ENCODE measurements at places on chromosomes 11 and 22.

DNA sequence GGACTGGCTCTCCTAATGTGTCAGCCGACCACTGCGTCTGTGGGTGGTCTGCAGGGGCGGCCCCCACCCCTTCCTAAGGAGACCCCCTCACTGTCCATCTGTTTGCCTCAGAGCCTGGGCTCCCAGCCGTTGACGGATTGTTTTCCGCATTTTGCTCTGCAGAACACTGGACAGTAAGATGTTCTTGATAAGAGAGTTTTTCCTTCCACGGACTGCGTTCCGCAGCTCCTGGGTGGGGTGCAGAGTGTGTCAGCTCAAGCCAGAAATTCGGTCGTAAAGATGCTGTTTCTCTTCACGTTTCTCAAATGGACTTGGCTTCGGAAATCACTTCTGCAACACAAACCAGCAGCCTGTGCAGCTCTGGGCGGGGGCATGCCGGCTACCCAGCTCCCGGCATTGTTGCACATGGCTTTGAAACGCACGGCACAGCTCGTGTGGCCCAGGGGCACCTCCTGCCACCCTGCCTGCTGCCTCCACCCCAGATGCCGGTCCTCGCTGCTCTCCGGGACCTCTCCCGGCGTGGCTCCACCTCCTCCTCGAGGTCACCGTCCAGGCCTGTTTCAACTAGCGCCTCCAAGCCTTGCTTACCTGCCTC is 2.9 kb upstream of the MRGPRG start:
- no peak for DNase-seq

GRCh38 chr22:35961480-35962295 is 66.9 kb downstream of the RBFOX2 start:
- peak; percentile 27 for DNase-seq

DNA sequence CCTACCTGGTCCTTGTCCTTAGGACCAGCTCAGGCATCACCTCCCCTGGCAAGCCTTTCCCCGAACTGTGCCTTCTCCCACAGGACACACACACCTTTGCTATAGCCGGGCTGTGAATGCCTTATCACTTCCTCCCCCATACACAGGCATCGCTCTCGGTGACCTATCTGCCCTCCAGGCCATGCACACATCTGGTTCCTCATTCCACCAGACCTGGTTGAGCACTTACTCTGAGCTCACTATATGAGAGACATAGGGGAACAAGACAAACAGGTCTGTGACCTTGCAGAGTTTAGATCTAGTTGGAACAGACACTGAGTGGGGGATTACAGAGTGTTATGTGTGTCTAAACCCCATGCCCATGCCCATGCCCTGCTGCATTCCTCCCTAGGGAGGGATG is 3.1 kb upstream of the BCR start:
- no peak for DNase-seq

DNA sequence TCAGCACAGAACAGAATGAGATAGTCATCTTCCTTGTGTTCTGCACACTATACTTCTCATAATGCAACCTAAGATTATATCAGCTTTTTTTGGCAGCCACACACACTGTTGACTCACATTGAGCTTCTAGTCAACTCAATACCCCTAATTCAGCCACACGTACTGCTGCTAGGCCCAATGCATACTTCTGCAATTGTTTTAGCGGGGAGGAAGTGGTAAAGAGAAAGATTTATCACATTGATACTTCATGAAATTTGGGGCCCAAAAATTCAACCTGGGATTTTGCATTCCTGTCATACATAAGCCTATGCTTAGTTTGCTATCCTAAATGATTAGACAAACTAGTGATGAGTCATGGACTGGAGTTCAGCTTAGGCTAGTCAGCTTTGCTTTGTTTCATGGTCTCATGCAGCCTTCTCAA is 8.6 kb upstream of the UPB1 start:
- DNase-seq, result no peak

- DNase-seq, result no peak
Measured at GRCh38 chr11:130411223-130411622, 17.2 kb downstream of the ADAMTS8 start.

GRCh38 chr11:26234451-26234850 is 97.5 kb upstream of the ANO3 start:
- no peak for DNase-seq

DNA sequence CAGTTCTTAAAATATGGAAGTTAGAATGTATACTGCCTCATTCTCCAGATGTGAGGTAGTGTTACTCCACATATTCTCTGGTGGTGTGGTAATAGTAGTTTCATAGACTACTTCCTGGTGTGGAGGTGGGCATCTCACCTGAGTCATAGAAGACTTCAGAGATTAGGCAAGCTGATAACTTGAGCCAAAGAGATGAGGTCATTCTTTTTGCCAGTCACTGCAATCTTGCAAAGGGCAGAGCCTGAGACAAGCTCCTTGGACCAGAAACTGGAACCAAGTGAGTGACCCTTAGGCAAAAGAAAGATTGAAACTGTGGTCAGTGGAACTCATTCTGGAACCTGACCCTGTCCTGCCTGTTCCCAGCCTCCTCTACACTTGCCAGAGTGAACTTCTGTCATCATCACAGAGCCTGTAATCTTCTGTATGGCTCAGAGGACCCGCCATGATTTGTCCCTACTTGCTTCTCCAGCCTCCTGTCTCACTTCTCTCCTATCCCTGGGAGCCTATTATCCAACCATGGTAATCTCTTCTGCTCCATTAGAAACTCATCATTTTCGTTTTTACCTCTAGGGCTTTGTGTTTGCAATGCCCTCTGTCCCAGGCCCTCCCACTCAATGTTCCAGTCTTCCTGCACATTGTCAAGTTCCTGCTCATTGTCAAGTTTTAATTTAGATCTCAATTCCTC is 10.6 kb upstream of the CCDC83 start:
- DNase-seq, result peak; percentile 63

- no peak for DNase-seq
Measured at GRCh38 chr11:31107649-31108048, 261.9 kb downstream of the DCDC1 start.

GRCh38 chr11:68303083-68303482 is 9.3 kb upstream of the LRP5 start:
- DNase-seq, result no peak

- peak; percentile 92 for DNase-seq
Measured at GRCh38 chr11:48018528-48019216, 38.3 kb downstream of the PTPRJ start.

GRCh38 chr11:31236143-31236542 is 133.4 kb downstream of the DCDC1 start:
- DNase-seq, result peak; percentile 64

DNA sequence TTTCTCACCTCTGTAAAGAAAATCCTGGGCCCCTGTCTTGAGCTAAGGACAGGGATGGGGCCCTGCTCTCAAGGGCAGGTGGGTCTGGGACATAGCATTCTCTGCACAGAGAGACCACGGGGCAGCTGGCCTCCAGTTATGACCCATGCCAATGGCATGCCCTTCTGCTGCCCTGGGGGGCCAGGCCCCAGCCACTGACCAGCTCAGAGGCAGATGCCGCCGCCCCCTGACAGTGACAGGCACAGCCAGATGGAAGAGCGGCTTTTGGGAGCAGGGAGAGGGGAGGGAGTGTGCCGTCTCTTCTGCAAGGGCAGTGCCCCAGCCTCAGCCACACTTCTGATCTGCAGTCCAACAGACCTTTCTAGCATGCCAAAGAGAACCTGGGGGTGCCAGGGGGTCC is 114.8 kb upstream of the NAV2 start:
- no peak for DNase-seq

GRCh38 chr22:49994361-49995040 is 18.1 kb downstream of the IL17REL start:
- no peak for DNase-seq

DNA sequence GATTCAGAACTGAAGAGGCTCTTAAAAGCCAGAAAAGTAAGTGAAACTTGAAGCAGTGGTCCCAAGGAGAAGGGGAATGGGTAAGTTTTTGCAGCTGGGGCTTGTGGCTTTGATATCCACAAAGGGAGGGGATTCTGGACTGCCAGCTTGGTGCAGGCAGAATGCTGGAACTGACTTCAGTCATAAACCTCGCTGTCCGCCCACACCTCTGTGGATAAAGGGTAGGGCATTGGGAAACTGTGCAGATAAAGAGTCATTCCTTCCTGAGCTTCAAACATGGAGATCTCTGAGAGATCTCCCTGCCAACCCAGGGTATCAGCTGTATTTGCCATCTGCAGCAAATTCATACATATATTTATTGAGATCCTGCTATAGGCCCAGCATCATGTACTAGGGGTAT is 124.3 kb upstream of the OR9Q1 start:
- no peak for DNase-seq

DNA sequence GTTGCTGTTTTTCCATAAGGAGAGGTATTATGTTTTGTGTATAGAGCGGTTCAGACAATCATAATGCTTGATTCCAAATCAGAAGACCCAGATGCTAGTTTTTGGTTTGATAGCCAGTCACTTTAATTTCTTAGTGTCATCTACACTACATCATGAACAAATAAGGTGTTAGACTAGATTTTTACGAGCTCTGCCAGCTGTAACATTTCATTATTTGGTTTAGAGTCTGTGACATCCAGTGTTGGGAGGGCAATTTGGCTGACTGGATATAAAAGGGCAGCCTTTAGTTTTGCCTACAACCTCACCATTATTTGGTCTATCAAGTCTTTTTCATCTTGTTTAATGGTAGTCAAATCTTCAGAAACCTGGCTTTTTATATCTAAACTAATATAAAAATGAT is 30.2 kb upstream of the FBXO3 start:
- no peak for DNase-seq
